Stimulated activated CD4-positive, alpha-beta T cell treated with anti-CD3 and anti-CD28 coated beads, Interleukin-15, amount 100 ng/mL, for 1 hour (primary cell): ENCODE measurements at places on chromosomes 2 and 18.

- no peak for DNase-seq
Measured at GRCh38 chr2:73031095-73031678, 40.3 kb downstream of the SFXN5 start.

DNA sequence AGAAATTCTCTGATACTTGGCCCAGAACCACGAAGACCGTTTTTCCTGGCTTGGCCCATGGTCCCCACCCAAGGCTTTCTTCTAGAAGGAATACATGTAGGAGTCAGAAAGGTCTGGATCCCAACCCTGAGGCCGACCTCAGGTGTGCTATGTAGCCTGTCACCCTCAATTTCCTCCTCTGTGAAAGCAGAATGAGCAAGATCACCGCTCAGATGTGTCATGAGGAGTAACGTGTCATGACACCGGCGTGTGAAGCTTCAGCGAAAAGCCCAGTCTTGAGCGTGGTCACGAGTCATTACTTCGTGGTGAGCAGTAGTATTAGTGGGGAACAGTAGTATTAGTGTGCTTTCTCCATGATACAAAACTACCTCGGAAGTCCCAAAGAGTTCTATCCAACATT lies 103.4 kb downstream of the ALPK2 start:
- DNase-seq = no peak

- DNase-seq = no peak
Measured at GRCh38 chr2:127423478-127423843, 5.2 kb downstream of the PROC start.

- no peak for DNase-seq
Measured at GRCh38 chr2:217976301-217976700, 26.5 kb downstream of the TNS1 start.

DNA sequence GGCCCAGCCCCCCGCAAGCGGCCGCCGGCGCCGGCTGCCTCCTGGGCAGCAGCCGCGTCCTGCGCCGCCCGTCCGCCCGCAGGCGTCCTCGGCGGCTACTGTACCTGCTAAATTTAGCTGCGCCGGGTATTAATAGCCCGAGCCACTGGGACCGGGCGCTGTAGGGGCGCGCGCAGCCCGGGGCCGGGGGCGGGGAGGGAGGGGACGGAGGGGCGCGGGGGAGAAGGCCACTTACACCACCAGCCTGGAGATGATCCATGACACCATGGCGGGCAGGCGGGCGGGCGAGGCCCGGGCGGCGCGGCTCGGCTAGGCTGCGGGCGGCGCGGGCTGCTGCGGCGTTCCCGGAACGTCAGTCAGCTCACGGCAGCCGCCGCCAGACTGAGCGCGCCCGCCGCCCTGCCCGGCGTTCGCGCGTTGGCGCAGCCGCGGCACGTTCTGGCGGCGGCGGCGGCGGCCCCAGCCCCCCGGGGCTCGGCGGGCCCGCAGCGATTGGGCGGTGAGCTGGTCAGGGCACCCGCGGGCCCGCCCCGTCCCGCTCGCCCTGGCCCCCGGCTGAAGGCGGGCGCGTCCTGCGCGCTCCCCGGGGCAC lies at the start of gene REEP1:
TSS of gene REEP1 (minus strand) at position 383 of the 592 bp plus-strand sequence. CDS start at position 267, 116 bp downstream.
- no peak for DNase-seq

GRCh38 chr2:207328944-207329386 lies 163.2 kb upstream of the KLF7 start:
- no peak for DNase-seq

DNA sequence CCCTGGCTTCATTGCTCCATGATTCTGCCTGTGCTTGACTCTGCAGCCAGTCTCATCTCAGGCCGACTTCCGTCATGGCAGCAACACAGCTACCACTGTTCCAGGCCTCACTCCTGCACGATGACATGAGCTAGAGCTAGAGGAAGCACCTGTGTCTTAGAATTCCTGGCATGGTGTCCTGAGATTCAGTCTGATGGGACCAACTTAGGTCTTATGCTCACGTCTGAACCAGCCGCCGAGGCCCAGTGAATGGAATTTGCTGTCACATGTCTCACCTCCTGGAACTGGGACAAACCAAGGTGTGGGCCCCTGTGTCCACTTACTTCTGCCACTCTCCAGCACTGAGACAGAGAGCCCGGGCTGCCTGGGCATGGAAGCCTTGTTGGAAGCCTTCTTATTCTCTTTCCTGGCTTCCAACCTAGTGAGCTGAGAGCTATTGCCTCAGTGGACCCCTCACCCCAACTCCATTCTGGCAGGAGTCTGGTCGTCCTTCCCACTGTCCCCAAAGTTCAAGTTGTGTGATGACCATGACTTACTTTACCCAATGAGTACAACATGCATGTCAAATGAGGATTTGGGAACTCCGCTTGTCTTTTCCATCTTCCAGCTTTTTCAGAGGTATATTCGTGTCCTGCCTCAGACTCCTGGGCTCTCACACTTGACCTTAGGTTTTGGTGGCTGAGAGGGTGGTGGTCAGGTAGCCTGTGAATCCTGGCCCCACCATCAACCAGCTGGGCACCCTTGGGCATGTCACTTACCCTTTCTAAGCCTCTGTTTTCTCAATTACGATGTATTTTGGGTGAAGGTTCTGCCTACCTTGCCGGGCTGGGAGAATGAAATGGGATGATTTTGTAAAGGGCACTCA lies 39.1 kb upstream of the HS6ST1 start:
- DNase-seq = no peak

- DNase-seq = no peak
Measured at GRCh38 chr2:152022090-152022489, 76.8 kb downstream of the CACNB4 start.

DNA sequence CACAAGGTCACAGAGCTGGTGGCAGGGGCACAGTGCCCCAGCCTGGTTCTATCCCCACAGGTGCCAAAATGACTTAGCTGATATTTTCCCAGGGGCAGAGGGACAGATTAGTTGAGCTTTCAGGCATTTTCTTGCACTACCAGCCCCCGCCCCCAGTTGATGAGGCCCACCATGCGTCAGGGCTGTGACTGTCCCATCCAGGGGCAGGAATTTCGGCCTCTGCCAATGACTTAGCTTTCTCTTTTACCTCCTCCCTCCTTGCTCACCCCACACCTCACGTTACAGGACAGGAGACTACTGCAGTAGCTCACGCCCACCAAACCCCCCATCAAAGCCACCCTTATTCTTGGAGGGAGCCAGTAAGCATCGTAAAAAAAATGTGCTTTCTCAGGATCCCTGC lies 31.5 kb downstream of the MRO start:
- no peak for DNase-seq

DNA sequence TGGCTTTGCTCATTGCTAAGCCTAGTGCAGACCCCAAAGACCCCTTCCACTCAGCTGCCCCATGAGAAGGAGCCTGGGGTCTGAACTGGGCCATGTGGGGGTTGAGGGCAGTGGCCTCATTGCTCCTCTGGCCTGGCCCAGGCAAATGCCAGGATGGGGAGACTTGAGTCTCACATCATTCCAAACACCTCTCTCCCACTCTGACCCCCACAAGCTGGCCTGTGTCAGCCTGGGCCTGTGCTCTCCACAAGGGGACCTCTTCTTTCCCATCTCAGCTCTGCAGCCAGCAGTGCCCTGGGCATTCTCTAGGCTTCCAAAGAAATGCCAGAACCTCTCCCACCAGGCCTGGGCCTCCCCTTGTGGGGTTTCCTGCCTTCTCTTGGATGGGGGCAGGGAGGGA lies 45.8 kb upstream of the OTOF start:
- no peak for DNase-seq

- no peak for DNase-seq
Measured at GRCh38 chr2:237182422-237183123, 96.9 kb downstream of the COPS8 start.

DNA sequence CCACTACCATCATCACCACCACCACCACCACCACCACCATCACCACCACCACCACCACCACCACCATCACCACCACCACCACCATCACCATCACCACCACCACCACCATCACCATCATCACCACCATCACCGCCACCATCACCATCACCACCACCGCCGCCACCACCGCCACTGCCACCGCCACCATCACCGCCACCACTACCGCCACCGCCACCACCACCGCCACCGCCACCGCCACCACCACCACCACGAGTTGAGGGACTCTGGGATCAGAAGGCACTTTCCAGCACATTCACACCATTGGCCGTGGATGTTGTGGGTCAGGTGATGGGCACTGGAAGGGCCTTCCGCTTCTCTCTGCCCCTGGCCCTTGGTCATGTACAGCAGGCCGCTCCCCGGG lies 48.8 kb downstream of the ODC1 start:
- no peak for DNase-seq

GRCh38 chr2:30732376-30732775 lies 74.9 kb downstream of the CAPN13 start:
- DNase-seq = no peak

DNA sequence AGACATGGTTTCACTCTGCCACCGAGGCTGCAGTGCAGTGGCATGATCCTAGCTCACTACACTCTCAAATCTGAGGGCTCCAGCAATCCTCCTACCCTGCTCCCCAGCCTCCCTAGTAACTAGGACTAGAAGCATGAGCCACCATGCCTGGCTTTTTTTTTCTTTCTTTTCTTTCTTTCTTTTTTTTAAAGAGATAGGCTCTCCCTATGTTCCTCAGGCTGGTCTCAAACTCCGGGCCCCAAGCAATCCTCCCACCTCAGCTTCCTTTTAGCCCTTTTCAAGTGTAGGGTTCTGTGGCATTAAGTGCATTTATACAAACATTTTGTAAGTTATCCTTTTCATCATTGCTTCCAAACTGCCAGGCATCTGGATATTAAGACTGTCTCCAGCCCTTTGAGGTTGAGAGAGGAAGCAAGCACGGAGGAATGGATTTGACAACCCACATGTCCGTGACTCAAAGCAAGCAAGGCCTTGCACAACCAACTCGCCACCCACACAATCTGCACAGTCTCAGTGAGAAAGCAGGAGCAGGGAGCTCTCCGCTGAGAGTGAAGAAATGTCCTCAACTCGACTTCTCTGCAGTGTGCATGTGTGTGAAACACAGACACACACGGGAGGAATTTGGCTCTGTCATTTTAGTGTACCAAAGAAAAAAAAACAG lies 65.6 kb downstream of the ATP8B1 start:
- DNase-seq = no peak

GRCh38 chr2:68436270-68436669 lies 30.8 kb downstream of the FBXO48 start:
- DNase-seq = no peak

GRCh38 chr2:10256515-10257031 lies 46.1 kb upstream of the HPCAL1 start:
- DNase-seq = no peak

DNA sequence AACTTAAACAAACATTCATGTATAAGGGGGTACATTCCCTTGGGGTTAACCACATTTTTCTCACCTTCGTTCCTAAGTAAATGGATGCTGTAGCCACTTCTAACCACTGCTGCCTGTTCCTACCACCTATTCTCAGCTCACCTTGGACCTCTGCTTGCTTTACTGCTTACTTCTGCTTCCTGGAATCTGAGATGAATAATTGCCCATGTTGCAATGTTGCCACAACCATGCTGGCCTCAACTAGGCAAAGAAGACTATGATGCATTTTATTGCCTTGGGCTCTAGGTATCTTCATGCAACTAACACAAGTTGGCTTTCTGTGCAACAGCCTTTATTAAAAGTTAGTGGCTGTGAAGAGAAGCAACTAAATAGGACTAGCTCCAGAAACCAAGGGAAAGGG lies 106.3 kb upstream of the TCF4 start:
- no peak for DNase-seq

- no peak for DNase-seq
Measured at GRCh38 chr2:205650450-205650849, 31.9 kb upstream of the NRP2 start.

DNA sequence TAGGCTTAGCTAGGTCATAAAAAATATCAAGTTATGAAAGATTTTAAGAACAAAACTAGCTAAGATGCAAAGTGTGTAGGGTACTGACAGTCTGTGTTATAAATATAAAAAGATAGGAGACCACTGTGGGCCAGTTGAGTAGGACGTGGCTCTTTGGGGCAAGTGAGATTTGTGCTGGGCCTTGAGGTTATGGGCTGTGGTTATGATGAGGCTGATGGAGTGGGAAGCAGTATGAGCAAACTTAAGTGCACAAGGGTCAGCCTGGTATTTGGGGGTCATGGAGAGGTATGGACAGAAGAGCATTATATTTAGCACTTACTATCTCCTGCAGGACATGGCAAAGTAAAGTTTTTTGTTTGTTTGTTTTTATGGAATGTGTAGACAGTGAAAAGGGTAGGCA lies 70.1 kb downstream of the SETBP1 start:
- no peak for DNase-seq

DNA sequence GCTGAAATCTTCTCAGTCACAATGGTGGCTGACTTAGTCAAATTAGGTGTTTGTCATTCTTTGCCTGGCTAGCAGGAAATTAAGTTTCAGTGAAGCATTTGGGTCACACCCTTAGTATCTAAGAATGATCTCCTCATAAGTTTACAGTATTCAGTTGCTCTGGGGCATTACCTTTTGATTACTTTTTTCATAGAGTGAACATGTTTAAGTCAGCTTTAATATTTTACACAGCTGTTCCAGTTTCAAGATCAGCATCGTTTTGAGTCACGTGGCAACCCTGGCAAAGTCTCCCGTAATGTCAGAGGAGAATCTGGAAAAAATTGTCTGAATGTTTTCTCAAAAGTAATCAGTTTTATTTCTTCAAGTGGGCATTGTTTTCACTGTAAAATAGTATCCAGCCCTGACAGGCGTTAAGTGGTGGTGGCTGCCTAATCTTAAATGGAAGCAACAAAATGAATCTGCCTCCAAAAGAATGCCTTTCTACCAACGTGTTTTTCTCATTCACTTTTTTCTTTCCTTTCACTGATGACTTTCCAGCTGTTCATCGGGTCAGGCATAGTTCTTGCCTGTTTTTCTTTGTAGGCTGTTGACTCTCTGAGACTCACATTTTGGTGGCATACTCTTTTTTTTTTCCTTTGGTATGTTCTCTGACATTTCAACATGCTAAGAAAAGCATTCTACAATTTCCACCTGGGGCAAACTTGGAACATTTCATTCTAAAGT lies 319.6 kb upstream of the TCF4 start:
- no peak for DNase-seq

GRCh38 chr2:185147361-185147760 lies 549.0 kb downstream of the ZNF804A start:
- DNase-seq = no peak

DNA sequence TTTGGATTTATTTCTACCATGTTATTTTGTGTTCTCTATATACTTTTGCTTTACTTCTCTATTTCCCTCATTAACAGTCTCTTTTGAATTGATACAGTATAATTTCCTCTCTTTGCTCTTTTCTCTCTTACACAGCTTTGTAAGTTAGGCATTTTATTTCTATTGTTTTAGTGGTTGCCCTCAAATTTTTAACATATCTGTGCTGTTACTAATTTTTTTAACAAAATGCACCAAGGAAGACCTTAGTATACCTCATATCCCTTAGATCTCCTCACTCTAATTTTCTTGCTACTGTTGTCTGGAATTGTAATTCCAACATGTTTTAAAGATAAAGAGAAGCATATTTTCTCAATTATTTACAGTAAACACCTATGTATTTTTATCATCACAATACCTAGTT lies 416.8 kb upstream of the SLC14A2 start:
- DNase-seq = no peak
